H1 (cell line): ENCODE measurements at places on chromosomes 7 and 10. TPM values are rescaled to one million over a fixed set of nuclear protein-coding genes. Genes with fewer than 3 reads are reported as not detected.

The TLX1 gene
- total RNA-seq = not detected in 2 replicates

The CNNM1 gene
- 0.57 and 0.74 TPM in 2 replicates for total RNA-seq

The AUTS2 gene
- total RNA-seq = 95.3 and 101 TPM in 2 replicates

The TFPI2 gene
- total RNA-seq = 8.9 and 10.9 TPM in 2 replicates

The IKZF1 gene
- total RNA-seq = 0.71 and 0.74 TPM in 2 replicates

The TRIM50 gene
- total RNA-seq = 0.31 TPM in 1 of 2 replicates, not detected in the other

The CYP26A1 gene
- 5.0 and 6.2 TPM in 2 replicates for total RNA-seq

The ASB4 gene
- total RNA-seq = not detected in 2 replicates

The PALD1 gene
- 31.8 and 32.8 TPM in 2 replicates for total RNA-seq

The TMEM26 gene
- 1.9 and 2.8 TPM in 2 replicates for total RNA-seq

The TSPAN12 gene
- total RNA-seq = 15.9 and 17.9 TPM in 2 replicates

The DYNC1I1 gene
- 0.58 and 1.2 TPM in 2 replicates for total RNA-seq

The COX19 gene
- 7.9 and 9.0 TPM in 2 replicates for total RNA-seq

The SEPHS1 gene
- 633 and 683 TPM in 2 replicates for total RNA-seq

The TMEM213 gene
- 0.67 TPM in 1 of 2 replicates, not detected in the other for total RNA-seq

The PRF1 gene
- total RNA-seq = not detected in 2 replicates

The GATAD1 gene
- total RNA-seq = 31.6 and 34.7 TPM in 2 replicates

The SRRM3 gene
- total RNA-seq = 16.0 and 17.4 TPM in 2 replicates

The NPS gene
- total RNA-seq = not detected in 2 replicates

The ITPRID1 gene
- 0.13 and 0.47 TPM in 2 replicates for total RNA-seq

The SHTN1 gene
- total RNA-seq = 12.7 and 13.9 TPM in 2 replicates

The CCDC172 gene
- total RNA-seq = 1.7 and 3.6 TPM in 2 replicates

The MARCHF5 gene
- total RNA-seq = 23.7 and 26.8 TPM in 2 replicates

The PYROXD2 gene
- 3.2 and 4.2 TPM in 2 replicates for total RNA-seq

The SUN3 gene
- not detected in 2 replicates for total RNA-seq

The PPP1R3C gene
- 1.3 and 1.7 TPM in 2 replicates for total RNA-seq

The AGR2 gene
- total RNA-seq = not detected in 2 replicates

The FAM13C gene
- total RNA-seq = 0.23 and 0.56 TPM in 2 replicates

The ANKRD1 gene
- total RNA-seq = not detected in 2 replicates

The SMKR1 gene
- 0.39 and 1.2 TPM in 2 replicates for total RNA-seq

The SLC18A3 gene
- total RNA-seq = 0.13 TPM in 1 of 2 replicates, not detected in the other

The ETV1 gene
- 87.5 and 91.2 TPM in 2 replicates for total RNA-seq

The CHCHD3 gene
- 133 and 137 TPM in 2 replicates for total RNA-seq

The MGMT gene
- 9.1 and 9.9 TPM in 2 replicates for total RNA-seq

The HYAL4 gene
- total RNA-seq = not detected in 2 replicates

The NKX2-3 gene
- not detected in 2 replicates for total RNA-seq

The SPACDR gene
- 0.33 TPM in 1 of 2 replicates, not detected in the other for total RNA-seq

The CPXM2 gene
- 2.5 and 2.9 TPM in 2 replicates for total RNA-seq

The CCDC136 gene
- total RNA-seq = 43.7 and 47.7 TPM in 2 replicates

The NOS3 gene
- 4.4 and 4.7 TPM in 2 replicates for total RNA-seq

The FEZF1 gene
- total RNA-seq = 10.6 and 12.9 TPM in 2 replicates

The MMP21 gene
- total RNA-seq = not detected in 2 replicates
